ENCODE measurements at places on chromosomes 3 and 15.
A peak's percentile ranks its signal among the peaks of the same experiment; 100 is the strongest.

GRCh38 chr3:1235526-1236120 is 142.8 kb downstream of the CNTN6 start:
- no peak for DNase-seq

DNA sequence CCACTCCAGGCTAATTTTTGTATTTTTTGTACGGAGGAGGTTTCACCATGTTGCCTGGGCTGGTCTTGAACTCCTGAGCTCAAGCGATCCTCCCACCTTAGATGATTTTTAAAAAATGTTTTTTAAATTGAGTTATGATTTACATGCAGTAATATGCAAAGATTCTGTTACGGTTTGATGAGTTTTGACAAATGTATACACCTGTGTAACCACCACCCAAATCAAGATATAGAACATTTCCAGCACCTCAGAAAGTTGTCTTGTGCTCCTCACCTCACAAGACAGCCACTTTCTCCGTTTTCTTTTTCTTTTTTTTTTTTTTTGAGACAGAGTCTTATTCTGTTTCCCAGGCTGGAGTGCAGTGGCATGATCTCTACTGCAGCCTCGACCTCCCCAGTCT is 4.8 kb downstream of the SLC6A6 start:
- DNase-seq: no peak

DNA sequence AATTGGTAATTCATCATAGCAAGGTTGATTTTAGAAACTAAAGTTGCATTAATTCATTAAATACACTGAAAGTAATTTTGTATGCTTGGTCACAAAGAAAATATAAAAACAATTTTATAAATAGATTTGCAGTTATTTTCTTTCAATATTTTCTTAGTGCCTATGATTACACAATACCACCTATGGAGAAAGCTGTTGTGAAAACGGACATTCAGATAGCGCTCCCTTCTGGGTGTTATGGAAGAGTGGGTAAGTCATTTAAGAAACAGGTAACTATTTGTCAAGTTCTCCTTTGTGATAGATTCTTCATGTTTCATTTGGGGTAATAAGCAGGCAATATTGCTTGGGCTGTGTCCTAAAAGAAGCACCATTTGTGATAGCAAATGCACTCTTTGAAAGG is 3.0 kb downstream of the DUT start:
- DNase-seq: no peak

GRCh38 chr3:184338511-184338945 is 1.1 kb downstream of the FAM131A start:
- peak; percentile 90 for DNase-seq

- DNase-seq: no peak
Observed at GRCh38 chr3:7788881-7789280, 712.7 kb upstream of the LMCD1 start.

Data from AG08396 (cell line).